ENCODE measurements at places on chromosomes 6 and 20.

GRCh38 chr20:46013322-46013828, 4.7 kb downstream of the MMP9 start:
- DNase-seq: no peak

DNA sequence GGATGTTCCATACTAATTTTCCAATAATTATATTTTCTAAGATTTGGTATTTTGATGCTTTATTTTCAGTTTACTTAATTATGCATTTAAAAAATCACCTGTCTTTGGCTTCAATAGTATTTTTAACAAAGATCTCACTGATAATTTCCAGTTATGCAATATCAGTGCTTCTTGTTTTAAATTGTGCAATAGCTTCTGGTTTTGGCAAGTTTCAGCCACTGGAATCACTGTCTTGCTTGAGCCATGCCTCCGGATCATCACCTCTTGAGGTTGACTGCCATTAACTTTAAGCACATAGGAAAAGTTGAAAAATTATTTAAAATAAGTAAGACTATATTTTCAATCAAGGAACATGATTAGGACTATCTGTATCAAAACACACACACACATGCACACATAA, 1242.1 kb downstream of the HACE1 start:
- no peak for DNase-seq

GRCh38 chr20:17438436-17439039, 92.6 kb downstream of the BFSP1 start:
- DNase-seq: no peak

GRCh38 chr20:58237318-58238132, 9.1 kb upstream of the ANKRD60 start:
- DNase-seq: no peak

GRCh38 chr6:154648188-154648887, 84.9 kb upstream of the SCAF8 start:
- no peak for DNase-seq

DNA sequence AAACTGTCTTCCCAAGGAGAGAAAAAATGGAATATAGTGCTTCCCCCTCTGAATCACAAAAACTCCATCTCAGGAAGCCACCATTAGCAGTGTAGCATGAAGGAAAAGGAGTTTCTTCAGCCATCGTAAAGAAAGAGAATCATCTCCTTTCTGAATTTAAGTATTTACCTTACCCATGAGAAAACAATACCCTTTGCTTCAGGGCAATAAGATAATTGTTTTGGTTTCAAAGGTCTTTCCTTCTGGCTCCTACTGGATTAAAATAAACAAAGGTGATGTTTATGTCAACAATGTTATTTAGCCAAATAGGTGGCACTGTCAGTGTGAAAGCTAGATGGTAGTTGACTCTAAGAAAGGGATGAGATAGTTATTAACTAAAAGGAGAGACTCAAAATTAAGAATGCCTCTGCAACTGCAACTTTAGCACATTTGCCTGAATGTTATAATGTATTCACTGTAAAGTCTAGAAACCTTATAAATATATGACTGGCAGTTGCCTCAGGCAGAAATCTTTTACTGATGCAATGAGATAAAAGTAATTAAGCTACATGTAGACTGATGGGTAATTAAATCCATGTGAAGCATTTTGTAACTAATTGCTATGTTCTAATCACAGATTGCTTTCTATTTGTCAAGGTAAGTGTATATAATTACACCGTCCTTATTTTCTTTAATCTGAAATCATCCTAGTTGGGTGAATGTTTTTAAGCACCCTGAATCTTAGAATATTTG, 399.0 kb downstream of the CDKAL1 start:
- no peak for DNase-seq

GRCh38 chr6:42981836-42982235, 2.5 kb upstream of the PPP2R5D start:
- no peak for DNase-seq

DNA sequence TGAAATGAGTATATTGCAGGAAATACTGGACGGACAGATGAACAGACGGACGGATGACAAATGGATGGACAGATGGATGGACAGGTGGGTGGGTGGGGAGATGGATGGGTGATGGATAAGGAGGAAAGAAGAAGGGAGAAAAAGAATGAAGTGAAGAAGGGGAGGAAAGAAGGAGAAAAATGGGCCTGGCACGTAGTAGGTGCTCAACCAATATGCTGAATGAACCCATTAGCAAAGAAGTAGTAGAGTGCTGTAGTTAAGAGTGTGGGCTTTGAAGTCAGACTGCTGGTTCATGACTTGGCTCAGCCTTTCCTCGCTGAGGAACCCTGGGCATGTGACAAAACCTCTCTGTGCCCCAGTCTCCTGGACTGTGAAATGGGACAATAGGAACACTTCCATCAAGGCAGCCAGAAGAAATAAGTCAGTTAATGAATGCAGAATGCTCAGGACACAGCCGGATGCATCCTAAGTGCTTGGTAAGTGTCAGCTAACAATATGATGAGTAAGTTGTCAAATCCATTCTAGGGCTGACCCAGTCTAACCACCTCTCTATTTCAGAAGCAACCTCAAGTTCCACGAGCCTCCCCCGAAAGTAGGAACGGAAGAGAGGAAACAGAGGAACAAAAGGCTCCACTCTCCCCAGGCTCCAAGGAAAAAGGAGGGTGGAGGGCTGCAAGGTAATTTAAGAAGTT, 37.9 kb downstream of the PREX1 start:
- DNase-seq: no peak

- no peak for DNase-seq
Measured at GRCh38 chr6:53579338-53579737, 34.4 kb upstream of the GCLC start.

DNA sequence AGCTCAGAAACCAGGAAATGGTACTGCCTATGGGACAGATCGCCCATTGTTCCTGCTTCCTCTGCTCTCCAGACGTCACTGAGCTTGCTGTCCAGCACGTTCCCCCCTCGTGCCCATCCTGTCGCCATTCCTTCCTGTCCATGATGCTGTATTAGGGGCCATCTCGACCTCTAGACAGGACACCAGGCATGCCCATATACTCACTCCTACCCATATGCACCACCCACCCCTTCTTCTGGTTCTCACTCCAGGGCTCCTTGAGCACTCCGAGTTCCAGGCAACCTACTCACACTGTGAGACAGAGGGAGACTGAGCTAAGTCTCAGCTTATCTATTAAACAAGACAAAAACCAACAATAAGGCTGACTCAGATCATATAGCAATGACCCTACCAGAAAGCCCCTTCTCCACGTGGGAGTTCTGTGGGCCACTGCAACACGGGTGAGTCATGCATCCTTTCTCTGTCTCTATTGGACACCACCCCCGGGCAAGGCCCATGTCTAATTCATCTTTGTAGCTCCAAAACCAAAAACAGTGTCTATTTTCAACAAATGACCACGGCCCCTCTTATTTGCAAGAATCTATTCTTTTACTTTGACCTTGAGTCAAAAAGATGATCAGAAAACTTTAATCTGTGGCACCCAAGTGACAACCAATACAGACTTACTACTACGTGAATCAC, 65.7 kb downstream of the PSMG4 start:
- no peak for DNase-seq

- DNase-seq: no peak
Measured at GRCh38 chr6:140124498-140124897, 750.0 kb upstream of the CITED2 start.

DNA sequence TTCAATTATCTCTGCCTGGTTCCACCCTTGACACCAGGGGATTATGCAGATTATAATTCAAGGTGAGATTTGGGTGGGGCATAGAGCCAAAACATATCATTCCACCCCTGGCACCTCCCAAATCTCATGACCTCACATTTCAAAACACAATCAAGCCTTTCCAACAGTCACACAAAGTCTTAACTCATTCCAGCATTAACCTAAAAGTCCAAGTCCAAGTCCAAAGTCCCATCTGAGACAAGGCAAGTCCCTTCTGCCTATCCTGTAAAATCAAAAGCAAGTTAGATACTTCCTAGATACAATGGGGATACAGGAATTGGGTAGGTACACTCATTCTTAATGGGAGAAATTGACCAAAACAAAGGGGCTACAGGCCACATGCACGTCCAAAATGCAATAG, 73.7 kb upstream of the SLC24A3 start:
- DNase-seq: no peak

GRCh38 chr6:27940766-27941165, 16.3 kb upstream of the OR2B6 start:
- DNase-seq: no peak

- no peak for DNase-seq
Measured at GRCh38 chr6:36651659-36652379, 26.7 kb upstream of the CDKN1A start.

DNA sequence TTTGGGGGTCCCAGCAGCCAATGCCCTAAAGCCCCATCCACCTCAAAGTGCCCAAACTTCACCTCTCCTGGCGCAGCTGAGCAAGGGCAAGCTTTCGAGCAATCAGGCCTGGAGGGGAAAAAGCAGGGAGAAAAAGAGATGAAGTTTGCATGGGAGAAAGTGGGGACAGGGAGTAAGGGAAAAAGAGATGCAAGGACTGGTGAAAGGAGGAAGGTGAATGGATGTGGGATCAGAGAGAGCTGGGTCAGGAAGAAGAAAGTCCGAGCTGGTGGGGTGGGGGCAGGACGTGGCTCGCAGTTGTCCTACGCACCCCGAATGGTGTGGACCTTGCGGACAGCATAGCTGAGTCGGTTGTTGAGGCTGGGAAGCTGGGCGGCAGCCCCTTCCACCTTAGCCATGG, 6.5 kb upstream of the PSORS1C2 start:
- DNase-seq: no peak

GRCh38 chr20:56345911-56346310, 12.9 kb upstream of the FAM210B start:
- no peak for DNase-seq

DNA sequence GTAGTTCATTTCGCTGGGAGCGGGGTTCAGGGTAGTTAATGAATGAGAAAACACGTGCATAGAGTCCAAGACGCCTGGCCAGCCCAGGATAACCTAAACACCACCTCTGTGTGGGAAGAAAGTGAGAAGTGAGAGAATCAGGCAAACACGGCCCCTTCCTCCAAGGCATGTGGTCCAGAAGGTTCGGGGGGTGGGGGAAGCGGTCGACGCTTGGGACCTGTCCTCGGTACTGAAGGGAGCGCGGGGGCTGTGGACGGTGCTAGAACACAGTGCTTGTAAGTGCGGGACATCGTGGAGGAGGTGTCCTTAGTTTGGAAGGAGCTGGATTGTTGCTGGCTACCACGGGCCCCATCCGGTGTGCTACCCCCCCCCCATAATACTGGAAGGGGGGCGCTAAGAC, 1.7 kb upstream of the VSTM2L start:
- no peak for DNase-seq
